ENCODE measurements at places on chromosomes 12 and 14.

GRCh38 chr12:83461336-83461935, 774.7 kb downstream of the TMTC2 start:
- no peak for DNase-seq

DNA sequence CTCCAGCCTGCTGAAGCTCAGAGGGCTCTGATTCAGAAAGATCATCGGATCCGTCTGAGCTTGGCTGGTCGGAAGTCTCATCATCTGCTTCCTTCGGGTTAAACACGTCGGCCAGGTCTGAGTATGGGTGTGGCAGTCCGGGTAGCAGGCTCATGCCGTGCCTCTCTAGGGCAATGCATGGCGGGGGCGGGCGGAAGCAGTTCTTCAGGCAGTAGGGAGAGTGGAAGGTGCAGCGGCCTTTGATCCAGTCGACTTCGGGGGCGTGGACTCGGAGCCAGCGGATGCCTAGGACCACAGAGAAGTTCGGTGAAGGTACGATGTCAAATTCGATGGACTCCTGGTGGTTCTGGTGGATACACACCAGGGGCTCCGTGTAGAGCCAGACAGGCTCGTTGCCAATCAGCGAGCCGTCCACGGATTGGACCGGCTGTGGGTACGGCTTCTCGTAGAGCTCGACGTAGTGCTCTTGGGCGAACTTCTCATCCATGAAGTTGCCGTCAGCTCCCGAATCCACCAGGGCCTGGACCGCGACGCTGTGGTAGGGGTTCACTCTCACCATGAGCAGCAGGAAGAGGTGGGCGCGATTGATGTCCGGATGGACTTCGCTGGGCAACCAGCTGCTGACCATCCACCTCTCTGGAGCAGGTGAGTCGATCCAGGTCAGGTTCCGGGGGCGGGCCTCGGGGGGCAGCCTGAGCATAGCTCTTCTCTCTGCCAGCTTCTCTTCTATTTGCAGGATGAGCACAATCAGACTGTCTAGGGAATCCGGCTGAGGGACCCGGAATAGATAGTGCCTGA, 20.3 kb downstream of the RTL1 start:
- no peak for DNase-seq

DNA sequence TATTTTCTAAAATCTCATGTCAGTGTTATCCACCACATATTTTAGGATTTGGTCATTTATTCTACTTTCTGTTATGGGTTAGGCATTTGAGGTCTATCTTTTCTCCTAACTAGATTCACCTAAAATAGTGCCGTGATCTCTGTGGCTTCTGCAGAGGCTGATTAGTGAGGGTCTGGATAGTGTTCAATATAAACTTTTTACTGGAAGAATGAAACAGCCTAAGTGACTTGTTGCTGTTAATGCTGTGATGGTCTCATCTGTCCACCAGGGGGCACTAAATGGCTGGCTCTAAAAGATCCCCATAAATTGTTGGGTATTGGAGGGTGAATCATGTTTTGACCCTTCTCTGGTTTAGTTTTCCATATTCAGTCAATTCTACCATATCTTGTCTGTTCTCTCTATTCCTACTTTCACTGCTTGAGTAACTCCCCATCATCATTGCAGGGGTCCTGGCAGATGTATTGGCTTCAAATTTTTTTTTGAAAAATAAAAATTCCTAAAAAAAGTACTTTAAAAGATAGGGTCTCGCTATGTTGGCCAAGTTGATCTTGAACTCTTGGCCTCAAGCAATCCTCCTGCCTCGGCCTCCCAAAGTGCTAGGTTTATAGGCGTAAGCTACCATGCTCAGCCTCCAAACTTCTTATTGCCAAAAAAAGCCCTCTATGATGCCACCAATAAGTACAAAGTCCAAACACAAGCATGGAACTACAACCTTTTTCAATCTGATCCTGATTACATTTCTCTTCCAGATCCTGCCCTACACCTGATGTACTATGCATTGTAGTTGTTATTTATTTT, 6.9 kb downstream of the PABPN1 start:
- peak; percentile 65 for DNase-seq

DNA sequence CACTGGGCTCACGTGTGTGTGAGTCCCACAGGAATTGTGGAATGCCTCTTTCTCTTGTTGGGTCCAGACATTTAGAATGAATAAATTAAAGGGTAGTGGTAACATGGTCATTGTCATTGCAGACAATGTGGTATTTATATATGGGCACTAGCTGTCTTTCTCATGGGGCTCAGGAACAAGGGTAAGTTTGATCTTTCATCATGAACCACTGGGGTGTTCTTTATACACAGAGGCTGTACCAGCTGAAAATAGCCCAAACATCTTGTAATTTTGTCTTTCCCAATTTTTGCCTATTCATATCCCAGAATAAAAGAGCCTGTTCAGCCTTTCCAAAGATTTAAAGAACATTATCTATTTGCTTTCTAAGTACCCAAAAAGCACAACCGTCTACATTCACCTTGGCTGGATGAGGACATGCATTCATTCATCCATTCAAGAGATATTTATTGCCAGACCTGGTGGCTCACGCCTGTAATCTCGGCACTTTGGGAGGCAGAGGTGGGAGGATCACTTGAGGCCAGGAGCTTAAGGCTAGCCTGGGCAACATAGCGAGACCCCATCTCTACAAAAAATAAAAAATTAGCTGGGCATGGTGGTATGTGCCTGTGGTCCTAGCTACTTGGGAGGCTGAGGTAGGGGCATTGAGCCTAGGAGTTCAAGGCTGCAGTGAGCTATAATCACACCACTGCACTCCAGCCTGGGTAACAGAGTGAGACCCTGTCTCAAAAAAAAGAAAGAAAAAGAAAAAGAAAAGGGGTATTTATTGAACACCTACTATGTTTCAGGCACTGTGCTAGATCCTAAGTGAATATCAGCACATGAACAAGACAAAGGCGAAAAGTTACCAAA, 4.4 kb upstream of the FOS start:
- DNase-seq, result no peak

DNA sequence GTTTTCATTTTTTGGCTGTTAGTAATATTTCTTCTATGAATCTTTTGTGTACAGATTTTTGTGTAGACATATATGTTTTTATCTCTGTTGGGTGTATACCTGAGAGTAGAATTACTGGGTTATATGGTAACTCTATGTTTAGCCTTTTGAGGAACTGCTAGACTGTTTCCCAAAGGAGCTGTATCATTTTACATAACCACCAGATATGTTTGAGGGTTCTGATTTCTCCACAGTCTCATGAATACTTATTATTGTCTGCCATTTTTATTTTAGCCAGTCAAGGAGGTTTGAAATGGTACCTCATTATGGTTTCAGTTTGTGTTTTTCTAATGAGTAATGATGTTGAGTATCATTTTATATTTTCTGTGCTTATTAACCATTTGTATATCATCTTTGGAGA, 1.9 kb downstream of the PCNX4 start:
- no peak for DNase-seq

GRCh38 chr14:93967637-93968250, 8.6 kb downstream of the ASB2 start:
- DNase-seq, result no peak

DNA sequence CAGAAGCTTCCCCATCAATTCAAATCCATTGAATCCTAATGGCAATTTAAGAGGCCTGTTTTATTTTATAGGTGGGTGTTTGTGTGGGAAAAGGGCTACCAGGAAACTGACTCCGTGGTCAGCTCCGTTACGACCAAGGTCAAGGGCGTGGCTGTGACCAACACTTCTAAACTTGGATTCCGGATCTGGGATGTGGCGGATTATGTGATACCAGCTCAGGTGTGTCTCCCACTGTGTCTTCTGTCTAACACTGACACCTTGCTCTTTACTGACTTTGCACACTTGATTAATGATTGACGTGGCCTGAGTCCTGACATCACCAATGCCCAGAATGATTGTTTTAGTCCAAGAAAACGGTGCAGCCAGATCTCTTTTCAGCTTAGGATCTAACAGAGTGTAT, 7.1 kb downstream of the P2RX4 start:
- no peak for DNase-seq

DNA sequence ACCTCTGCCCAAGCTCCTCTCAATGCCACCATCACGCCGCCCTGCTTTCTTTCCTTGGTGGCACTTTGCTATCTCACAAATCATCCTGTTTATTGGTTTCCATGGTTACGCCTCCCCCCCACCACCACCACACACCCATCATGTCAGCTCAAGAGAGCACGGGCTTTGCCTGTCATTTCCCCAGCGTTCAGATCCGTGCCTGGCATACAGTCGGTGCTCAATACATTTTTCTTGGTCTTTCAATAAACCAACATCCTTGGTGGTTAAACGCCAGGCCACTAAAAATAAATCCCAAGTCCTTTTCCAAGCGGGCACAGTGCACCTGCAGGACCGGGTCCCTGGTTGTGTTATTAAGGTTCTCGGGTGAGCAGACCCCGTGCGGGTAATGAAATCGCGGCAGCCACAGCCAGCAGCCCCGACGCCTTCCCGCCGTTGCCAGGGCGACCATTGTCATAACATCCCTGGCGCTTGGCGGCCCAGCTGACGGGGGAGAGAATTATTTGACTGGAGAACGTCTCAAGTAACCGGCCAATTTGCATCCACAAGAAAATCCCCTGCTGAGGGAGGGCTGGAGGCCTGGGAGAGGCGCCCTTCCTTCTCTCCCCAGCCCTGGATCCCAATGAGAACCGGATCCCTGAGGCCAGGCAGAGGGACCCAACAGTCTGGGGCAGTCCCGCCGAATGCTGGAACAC, 92.9 kb downstream of the KSR2 start:
- no peak for DNase-seq

DNA sequence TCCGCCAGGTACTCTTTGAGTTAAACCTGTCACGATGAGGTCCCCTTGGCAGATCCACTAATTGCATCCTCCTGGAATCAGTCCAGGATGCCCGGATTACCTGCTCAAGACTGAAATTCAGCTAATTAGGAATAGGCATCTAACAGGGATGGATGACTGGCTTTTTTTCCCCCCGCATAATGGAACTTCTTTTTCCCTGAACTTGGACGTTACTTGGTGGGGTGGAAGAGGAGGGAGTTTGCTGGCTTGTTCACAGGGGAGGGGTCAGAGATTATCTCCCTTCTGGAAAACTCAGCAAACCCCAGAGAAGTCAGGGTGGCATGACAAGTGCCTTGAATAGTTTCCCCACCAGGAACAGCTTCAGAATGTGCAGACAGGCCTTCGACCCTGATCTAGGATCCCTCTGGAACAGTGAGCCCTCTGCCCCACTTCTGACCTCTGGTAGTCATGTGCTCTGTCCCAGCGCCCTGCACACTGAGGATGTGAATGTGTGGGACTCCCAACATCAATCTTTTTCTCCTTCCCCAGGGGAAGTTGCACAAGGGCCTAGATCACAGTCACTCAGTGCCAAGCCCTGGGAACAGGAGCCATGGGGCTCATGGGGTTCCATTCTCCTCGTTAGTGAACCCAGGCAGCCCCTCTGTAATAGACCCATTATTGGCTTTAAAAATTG, 142.5 kb downstream of the SMOC1 start:
- no peak for DNase-seq

DNA sequence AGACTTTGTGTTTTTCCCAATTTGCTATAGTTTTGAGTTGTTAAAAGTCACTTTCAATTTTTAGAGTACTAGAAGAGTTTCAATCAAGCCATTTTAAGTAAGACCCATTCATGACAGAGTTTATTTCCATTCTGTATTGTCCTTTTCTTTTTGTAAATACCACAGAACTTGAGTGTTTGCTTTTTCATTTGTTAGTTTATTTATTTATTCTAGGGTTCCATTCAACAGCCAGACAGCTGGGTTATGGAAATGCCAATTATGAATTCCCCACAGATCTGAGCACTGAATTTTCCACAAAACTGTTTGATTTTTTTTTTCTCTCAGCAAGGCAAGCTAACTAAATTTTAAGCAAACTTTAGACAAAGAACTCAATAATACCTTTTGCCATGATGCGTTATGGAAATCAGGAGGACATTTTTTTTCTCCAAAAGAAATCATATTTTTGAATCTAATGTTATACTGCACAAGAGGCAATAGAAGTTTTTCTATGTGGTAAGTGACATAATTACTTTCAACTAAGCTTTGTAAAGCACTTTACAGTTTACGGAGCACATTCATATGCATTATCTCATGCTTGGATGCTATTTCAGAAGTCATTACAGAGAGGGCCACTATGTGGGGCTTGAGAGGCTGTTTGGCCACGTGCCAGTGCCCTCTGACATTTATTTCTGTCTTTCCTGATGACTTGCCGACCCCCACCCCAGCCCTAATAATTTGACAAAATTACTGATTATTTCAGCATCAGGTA, 181.5 kb downstream of the VRK1 start:
- no peak for DNase-seq

- no peak for DNase-seq
These were observed at the start of gene BMAL2 for GRCh38 chr12:27332714-27333402. TSS of gene BMAL2 (plus strand) at chr12:27332836. CDS start at chr12:27333073, 237 bp downstream.

Measured in amniotic stem cell (primary cell).